Stimulated activated CD4-positive, alpha-beta T cell treated with anti-CD3 and anti-CD28 coated beads, Interleukin-4, amount 100 ng/mL, for 48 hours (primary cell): ENCODE measurements at places on chromosomes 16 and 17.

GRCh38 chr17:77640252-77640651, 318.3 kb upstream of the TNRC6C start:
- DNase-seq: no peak

- no peak for DNase-seq
Observed at GRCh38 chr17:71004413-71004812, 835.1 kb downstream of the KCNJ2 start.

GRCh38 chr17:73096866-73097265, 4.4 kb upstream of the SLC39A11 start:
- DNase-seq: no peak

DNA sequence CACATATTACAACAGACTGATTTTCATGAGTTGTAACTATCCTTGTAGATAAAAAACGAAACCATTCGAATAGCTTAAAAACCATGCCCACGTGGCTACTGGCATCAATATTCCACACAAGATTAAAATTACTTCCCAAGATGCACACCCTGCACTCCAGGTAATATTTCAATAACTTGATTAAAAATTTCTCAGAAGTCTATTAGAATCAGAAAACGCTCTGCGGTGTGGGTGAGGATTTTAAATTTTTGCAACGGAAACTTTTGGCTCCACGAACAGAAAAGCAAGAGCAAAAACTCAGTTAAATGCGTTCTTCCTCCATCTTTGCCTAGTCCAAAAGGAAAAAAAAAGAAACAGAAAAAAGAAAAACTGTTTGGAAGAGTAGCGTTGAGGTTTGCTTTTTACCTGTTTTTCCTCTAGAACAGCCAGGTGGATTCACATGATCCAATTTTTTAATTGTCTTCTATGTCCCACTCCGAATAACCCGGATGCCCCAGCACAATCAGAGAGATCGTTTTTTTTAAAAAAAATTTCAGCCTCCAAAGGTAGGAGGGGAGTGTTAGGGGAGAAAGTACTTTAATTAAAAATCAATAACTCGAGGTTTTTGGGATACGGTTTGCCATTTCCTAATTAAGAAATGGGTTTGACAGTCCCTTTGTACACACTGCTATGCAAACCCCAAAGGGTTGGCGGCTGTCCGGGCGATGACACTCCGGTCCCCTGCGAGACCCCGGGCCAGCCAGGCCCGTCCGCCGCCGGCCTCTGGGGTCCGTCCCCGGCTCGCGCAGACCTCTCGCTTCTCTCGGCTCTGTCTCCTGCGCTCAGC, 708 bp upstream of the NFAT5 start:
- no peak for DNase-seq

GRCh38 chr17:74355065-74355464, 6.6 kb downstream of the BTBD17 start:
- no peak for DNase-seq
